ENCODE measurements at places on chromosomes 5 and 9.
A peak's percentile ranks its signal among the peaks of the same experiment; 100 is the strongest.

DNA sequence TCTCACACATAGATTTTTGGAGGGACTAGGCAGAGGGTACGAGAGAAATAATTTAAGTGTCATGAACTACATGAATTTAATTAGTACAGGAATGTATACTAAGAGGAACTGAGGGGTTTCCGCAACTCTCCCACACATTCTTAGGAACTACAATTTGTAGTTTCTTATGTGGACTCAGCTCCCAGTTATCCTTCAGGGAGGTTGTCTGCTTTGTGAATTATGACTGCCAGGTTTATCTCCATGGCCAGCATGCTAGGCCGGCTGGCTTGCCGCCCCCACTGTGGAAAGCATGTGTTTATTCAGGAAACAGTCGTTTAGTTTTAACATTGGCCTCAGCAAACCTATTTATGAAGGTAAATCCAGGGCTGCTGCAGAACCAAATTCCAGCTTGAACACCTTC, 415.0 kb downstream of the KCTD16 start:
- no peak for DNase-seq

DNA sequence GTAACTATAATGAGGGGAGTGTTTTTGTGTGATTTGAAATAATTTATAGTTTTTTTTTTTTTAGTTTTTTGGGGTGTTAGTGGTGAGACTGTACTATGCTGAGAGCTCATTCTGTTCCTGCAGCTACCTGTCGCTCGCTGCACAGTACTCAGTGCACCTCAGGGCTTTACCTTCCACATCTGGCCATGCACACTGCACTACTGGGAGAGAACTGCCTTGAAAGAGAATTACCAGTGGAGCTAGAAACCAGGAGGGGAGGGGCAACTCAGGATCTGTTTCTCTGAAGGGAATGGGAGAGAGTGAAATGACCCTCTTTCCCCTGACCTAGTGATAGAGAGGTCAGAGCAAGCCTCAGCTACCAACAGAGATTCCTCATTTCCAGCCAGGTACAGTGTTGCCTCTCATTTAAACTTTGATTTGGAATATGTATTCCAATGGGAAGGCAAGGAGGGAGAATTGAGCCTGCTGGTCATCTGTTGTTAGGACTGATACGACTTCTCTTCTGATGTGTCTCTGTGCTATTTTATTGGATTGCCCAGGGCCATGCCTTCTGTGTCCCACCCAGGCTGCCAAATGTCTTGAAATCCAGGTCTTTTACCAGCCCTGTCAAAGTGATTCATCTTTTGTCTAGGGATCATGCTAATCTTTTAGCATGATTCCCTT, 8.9 kb downstream of the ATG10 start:
- DNase-seq = no peak

DNA sequence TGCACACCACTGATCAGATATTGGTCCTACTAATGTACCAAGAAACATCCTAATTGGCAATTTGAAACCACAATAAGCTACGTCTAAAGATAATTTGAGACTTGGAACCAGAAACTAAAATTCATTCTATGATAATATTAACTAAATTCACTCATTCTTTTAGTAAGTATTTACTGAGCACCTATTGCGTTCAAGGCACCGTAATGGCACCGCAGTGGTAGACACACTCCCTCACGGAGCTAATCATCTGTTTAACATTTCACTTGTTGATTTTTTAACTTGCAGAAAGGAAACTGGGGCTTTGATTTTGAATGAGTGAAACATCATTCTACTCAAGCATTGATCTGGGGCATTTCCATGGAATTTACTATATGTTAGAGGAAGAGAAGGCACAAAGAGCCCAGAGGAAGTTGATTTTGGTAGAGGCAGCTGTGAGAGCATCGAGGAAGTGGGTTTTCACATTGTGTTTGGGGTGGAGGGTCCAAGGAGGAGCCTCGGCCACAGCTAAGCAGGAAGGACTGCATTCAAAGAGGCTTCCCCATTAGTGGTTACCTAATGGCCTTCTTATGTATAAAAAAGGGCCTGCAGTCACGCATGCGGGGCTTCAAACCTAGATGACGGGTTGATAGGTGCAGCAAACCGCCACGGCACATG, 7.1 kb downstream of the RAPGEF1 start:
- peak; percentile 24 for DNase-seq

- no peak for DNase-seq
These were observed 98.5 kb downstream of the ADAMTS12 start for GRCh38 chr5:33793276-33793675.

DNA sequence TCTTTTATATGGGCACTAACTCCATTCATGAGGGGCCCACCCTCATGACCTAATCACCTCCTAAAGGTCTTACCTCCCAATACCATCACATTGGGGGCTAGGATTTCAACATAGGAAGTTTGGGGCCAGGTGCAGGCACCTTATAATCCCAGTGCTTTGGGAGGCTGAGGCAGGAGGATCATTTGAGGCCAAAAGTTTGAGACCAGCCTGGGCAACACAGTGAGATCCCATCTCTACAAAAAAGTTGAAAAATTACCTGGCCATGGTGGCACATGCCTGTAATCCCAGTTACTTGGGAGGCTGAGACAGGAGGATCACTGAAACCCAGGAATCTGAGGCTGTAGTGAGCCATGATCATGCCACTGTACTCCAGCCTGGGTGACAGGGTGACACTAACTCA, 76.7 kb downstream of the MYO10 start:
- no peak for DNase-seq

DNA sequence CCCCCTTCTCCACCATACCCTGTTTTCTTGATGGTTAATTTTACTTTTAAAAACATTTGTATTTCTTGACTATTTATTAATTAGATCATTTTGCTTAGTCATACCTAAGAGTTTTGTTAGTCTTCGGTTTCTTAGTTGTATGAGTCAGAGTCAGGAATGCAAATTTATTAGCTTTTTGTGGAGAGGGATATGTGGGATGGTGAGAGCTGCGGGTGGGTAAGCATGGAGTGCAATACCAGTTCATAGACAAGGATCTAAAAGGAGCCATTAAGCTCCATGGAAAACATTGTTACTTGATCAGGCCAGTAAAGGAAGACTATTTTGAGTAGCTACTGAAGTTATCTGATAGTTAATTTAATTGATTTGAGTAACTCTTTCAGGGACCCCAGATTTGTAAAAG, 77.5 kb downstream of the ZSWIM6 start:
- no peak for DNase-seq

DNA sequence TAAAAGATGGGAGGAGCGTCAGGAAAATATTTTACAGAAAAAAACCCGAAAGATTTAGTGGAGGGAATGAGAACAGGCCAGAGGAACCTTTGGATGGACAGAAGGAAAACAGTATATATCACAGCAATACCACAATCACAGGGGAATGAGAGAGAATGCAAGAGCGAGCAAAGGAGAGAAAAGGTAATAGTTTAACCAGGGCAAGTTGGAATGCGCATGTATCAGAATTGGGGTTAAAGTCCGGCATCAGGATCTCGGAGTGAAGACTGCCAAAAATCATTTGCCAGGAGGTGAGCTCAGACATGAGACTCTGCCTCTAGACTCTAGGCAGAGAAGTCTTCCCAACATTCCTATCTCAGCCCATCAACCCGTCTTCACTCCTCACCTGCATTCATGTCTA, 36.8 kb downstream of the PCDHGC5 start:
- DNase-seq = no peak

DNA sequence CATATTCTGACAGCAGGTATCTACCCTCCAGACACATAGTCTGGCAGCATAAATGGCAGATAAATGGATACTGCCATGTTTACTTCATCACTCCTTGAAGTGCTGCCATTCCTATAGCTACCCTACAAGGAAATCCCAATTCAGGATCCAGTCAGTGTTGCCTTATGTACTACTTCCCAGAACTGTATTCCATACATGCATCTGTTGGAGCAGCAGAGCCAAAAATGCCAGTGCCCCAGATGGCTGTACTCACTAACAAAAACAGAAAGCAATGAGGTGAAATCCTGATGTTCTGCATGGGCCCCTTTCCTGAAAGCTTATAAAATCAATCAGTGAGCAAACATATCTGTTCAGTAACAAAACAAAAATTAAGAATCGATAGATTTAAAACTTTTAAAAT, 490.0 kb upstream of the COX7C start:
- no peak for DNase-seq

- no peak for DNase-seq
These were observed 16.2 kb upstream of the ITGA1 start for GRCh38 chr5:52771343-52772039.

- no peak for DNase-seq
These were observed 1.8 kb downstream of the POU4F3 start for GRCh38 chr5:146340260-146341081.

DNA sequence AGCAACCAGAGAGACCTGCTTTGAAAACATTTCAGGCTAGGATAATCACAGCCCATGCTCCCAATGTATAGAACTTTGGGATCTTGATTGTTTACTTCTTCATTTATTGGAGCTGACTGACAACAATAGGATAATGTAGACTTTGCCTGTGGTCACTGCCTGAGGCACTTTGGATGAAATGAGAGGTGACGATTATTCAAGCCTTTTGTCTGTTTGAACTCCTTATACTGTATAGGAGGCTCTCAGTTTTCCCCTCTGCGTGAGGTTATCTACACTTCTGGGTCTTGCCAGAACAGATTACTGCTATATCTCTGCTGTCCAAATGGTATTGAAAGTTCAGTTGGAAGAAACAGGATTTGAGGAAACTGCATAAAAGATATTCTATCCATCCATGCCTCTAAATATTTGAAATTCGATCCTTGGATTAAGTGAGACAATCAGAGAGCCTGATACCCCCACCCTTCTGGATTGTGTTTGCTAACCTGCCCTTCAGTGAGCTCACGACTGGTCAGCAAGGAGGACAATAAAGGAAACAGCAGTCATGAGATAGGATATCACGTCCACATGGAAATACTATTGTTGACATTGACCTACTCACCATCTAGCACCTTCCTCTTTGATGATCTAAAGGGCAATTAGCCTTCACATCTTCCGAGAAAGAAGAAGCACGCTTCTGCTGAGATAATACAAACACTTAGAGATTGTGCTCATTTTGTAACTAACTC, 98.1 kb downstream of the DOCK8 start:
- no peak for DNase-seq

DNA sequence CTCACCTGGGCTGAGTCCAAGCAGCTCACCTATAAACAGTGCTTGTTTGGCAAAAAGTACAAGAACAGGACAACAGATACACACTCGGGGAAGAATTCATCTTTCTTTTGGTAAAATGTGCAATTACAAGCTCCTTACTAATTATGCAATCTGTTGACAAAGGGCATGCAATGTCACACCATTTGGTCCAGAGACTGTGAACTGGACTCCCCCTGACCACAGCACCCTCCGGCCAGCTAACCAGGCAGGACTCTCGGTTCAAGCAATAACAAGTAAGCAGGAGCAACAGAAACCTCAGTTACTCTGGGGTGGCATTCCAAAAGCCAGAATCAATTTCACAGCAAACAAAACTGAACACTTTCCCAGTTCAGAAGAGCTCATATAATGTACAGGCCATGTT, 113.8 kb downstream of the GNAQ start:
- DNase-seq = no peak

- no peak for DNase-seq
These were observed 579.7 kb upstream of the CDH10 start for GRCh38 chr5:25224316-25224982.

DNA sequence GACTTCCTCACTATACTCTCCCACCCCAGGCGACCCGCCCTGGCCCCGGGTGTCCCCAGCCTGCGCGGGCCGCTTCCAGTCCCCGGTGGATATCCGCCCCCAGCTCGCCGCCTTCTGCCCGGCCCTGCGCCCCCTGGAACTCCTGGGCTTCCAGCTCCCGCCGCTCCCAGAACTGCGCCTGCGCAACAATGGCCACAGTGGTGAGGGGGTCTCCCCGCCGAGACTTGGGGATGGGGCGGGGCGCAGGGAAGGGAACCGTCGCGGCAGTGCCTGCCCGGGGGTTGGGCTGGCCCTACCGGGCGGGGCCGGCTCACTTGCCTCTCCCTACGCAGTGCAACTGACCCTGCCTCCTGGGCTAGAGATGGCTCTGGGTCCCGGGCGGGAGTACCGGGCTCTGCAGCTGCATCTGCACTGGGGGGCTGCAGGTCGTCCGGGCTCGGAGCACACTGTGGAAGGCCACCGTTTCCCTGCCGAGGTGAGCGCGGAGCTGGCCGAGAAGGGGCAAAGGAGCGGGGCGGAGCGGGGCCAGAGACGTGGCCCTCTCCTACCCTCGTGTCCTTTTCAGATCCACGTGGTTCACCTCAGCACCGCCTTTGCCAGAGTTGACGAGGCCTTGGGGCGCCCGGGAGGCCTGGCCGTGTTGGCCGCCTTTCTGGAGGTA, 2.1 kb downstream of the CA9 start:
- no peak for DNase-seq

GRCh38 chr5:80644900-80645299, 9.6 kb upstream of the MSH3 start:
- DNase-seq = no peak

DNA sequence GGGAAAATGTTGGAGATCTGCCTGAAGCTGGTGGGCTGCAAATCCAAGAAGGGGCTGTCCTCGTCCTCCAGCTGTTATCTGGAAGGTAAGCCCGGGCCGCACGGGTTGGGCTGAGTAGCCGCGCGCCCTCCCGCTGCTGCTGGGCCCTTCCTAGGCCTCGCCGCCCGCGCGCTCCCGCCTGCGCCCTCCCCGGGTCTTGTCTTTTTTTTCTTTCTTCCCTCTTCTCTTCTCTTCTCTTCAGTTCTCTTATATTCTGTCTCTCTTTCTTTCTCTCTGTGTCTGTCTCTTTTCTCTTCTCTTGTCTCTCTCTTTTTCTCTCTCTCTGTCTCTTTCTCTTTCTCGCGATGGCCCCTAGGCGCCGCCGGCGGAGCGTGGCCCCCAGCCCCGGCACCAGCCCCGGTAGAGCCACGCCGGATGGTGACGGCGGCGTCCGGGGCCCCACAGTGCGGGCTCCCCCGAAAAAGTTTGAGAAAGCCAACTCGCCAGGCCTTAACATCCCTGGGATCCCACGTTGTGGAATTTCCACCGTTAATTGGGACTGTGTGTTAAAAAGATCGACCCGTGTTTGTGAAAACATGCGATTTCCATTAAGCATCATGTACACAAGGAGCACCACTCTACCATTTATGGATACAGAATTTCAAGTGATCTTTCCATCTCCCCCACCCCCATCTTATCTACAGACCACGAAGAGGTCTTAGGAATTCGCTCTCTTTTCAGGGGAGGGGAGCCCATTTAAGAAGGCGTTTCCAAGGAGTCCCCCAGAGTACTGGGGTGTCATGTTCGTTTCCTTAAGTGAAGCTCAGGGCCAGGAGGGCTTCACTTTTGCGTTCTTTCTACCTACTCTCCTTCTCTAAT, 616 bp downstream of the ABL1 start:
- DNase-seq = peak; percentile 44

Data from DMS79 treated with DMSO at 0.1 percent for 48 hours (cell line).